Liver (tissue), 10 donors: ENCODE measurements at places on chromosomes 12 and 14. TPM values are rescaled to one million over a fixed set of nuclear protein-coding genes. Genes with fewer than 3 reads are reported as not detected.

DNA sequence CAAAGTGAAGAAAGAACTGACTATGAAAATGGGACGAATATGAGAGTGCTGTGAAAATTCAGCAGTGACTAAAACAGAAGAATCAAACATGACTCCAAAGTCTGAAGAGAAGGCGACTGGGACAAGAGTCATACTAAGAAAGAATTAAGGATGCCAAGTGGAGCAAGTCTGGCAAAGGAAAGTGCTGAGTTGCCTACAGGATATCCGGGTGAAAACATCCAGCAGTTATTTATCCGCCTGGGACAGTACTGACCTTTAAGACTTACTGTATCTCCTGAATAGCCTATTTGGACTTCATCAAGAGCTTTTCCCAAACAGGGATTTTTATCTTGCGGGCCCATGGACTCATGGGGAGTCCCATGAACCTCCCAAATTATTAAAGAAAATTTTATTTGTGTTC is 41.1 kb downstream of the KICS2 start:
- H3K27ac ChIP-seq: peak overlapping the region; percentile 27
- no peak overlapping the region for H3K4me3 ChIP-seq
- peaks cover 10% of the 10 kb centered on the region for H3K4me1 ChIP-seq
- H3K27me3 ChIP-seq: no peaks in the 10 kb centered on the region
- no peak for DNase-seq

- no peak for DNase-seq
- H3K36me3 ChIP-seq: no peaks in the 10 kb centered on the region
- no peak overlapping the region for H3K4me3 ChIP-seq
- no peak overlapping the region for H3K27ac ChIP-seq
- no peaks in the 10 kb centered on the region for H3K27me3 ChIP-seq
These were observed 62.4 kb downstream of the PRKAB1 start for GRCh38 chr12:119730381-119730780.

DNA sequence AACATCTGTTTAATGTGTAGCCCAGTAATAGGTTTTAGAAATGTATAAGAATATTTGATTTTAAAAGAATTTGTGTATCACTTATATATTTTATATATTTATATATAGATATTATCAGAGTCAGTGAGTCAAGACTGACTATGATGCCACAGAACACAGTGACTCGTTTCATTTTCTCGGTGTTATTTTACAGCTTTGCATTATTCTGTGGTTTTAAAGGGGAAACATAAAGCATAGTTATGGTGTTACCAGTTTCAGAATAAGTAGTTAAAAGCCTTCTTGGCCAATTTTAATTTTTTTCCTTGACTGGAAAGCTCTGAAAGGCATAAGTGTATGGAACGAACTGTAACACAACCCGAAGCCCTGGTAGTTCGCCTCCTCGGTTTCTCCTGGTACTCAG is 91.0 kb downstream of the GRIP1 start:
- H3K27ac ChIP-seq: no peak overlapping the region
- DNase-seq: no peak
- no peaks in the 10 kb centered on the region for H3K36me3 ChIP-seq
- no peak overlapping the region for H3K4me3 ChIP-seq

DNA sequence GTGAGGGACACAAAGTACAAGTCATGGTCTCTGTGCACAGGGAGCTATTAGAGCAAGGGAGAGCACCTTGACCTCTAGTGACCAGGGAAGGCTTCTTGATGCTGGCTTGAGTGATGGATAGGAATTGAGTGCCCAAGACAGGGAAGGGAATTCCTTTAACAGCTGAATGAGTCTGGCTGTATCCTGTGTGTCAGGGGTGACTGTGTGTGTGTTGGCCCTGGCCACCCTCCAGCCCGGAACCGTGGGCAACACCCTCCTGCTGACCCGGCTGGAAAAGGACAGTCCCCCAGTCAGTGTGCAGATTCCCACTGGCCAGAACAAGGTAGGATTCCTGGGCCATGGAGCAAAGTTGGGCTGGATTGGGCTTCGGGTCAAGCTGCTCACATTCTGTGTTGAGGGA is 5.5 kb upstream of the PFDN5 start:
- no peak for DNase-seq
- no peaks in the 10 kb centered on the region for H3K27me3 ChIP-seq
- no peak overlapping the region for H3K4me3 ChIP-seq
- H3K36me3 ChIP-seq: no peaks in the 10 kb centered on the region
- no peak overlapping the region for H3K27ac ChIP-seq
- H3K4me1 ChIP-seq: peaks cover 1% of the 10 kb centered on the region

DNA sequence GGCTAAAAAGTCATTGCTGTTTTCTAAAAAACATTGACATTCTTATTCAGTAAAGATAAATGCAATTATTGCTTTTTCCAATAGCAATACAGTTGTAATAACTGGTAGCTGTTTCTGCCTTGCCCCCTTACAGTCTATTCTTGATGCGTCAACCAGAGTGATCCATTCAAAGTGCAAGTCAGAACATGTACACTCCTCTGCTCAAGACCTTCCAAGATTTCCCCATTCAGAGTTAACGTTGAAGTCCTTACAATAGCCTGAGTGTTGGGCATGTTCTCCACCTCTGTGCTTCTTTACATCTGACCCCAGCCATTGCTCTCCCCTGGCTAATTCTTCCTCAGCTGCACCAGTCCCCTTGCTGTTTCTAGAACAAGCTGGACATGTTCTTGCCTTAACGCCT is 24.3 kb downstream of the VRK1 start:
- no peak for DNase-seq
- no peak overlapping the region for H3K27ac ChIP-seq
- H3K36me3 ChIP-seq: no peaks in the 10 kb centered on the region
- no peaks in the 10 kb centered on the region for H3K27me3 ChIP-seq

Gene RNF212B
- not detected for polyA plus RNA-seq

Gene MLXIP
- polyA plus RNA-seq: 11.4 TPM
